ENCODE measurements at places on chromosomes 4 and X.

DNA sequence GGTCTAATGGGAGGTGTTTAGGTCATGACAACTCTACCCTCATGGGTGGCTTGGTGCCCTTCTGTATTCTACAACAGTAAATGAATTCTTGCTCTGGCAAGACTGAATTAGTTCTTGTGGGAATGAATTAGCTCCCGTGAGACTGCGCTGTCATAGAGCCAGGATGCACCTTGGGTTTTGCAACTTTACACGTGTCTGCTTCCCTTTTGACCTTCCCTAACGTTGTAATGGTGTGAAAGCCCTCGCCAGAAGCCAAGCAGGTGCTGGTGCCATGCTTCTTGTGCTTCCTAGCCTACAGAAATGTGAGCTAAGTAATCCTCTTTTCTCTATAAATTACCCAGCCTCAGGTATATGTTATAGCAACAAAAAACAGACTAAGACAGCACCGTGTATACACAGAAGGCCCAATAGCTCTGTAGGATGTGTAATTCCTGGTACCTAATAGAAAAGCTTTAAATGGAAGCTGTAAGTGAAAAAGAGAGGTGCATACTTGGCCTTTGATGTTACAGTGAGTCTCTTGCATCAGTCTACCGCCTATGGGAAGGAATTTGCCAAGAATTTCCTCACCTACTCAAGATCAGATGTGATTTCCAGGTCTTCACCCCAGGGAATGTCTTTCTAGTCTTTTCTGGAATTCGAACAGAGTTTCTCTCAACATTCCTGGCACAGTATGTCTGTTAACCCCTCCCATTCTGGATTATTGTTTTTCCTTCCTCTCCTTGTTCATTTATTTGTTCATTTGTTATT is 3.2 kb upstream of the ENPEP start:
- DNase-seq, result no peak

- DNase-seq, result no peak
These were observed 103.3 kb upstream of the SLC4A4 start for GRCh38 chr4:71235311-71236201.

DNA sequence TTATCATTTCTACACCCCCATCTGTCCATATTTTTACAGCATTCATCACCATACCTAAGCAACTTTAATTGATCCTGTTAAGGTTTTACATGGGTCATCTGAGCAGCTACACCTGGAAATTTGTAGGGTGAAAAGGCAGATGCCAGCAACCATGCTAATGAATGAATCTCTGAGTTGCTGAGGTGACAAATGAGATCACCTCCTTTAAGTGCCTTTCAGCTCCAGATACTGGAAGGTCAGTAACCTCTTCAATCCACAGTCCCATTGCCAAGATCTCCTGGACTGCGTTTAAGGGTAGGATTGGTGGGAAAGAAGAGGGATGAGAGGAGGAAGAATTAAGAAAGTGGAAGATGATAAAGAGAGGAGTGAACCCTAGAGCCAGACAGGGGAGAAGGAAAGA is 8.5 kb upstream of the BMP3 start:
- no peak for DNase-seq

DNA sequence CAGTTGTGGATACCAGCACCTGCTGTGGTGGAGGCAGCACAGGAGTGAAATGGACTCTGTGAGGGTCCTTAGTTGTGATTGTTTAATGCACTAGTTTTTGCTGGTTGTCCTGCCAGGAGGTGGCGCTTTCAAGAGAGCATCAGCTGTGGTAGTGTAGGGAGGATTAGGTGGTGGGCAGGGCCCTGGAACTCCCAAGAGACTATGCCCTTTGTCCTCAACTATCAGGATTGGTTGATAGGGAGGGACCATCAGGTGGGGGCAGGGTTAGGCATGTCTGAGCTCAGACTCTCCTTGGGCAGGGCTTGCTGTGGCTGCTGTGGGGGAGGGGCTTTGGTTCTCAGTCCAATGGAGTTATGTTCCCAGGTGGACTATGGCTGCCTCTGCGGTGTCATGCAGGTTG is 121.9 kb downstream of the RRAGB start:
- no peak for DNase-seq

- no peak for DNase-seq
These were observed 100.3 kb upstream of the GUCY1A1 start for GRCh38 chr4:155566354-155566753.

DNA sequence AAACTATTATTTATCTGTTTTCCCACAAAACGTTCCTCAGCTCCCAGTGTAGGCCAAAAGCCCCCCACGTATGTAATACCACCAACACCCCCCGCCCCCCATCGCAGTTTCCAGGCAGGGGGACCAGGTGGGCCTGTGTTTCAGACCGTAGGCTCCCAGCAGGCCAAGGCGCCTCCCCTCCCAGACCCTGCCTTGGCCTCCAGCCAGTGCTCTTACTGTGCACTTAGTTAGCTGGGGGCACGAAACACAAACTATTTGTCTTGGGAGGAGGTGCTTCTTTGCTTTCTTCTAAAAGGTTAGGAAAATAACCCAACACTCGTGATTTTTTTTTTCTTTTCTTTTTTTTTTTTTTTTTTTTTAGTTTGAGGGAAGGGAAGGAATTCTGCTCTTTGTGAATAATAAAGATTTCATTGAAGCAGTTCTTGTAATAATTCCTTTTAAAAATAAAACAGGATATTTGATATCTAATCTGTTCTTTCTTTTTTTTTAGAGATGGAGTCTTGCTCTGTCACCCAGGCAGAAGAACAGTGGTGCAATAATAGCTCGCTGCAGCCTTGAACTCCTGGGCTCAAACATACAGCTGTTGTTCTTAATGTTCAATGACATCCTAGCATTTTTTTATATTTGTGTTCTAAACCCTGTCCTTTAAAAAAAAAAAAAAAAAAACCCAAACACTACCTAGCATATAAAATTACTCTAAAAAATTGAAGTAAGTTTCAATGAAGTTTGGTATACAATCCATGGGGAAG is 83.0 kb upstream of the CLDN34 start:
- DNase-seq, result no peak

GRCh38 chr4:110128472-110128919 is 69.9 kb downstream of the ELOVL6 start:
- DNase-seq, result no peak

GRCh38 chr4:56217343-56217890 is 169.9 kb downstream of the AASDH start:
- no peak for DNase-seq

GRCh38 chr4:160350944-160351343 is 1248.1 kb downstream of the RAPGEF2 start:
- no peak for DNase-seq

GRCh38 chr4:183096276-183096965 is 2.6 kb upstream of the WWC2 start:
- no peak for DNase-seq

- DNase-seq, result no peak
These were observed 587.7 kb downstream of the GLUD2 start for GRCh38 chrX:121635141-121635540.

GRCh38 chr4:24322511-24322910 is 261.8 kb downstream of the DHX15 start:
- DNase-seq, result no peak

DNA sequence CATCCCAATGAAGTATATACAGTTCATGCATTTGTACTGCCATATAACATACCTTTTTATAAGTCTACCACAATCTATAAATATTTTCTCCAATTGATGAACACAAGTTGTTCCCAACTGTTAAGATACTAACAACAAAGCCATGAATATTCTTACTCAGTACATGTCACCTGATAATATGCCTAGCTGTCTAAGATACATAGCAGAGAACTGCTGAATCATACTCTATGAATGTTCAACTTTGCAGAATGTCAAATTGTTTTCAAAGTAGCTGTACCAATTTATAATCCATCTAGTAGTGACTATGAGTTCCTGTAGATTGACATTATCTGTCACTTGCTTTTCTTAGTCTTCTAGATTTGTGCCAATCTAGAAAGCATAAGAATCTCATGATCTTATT is 84.9 kb downstream of the RAB28 start:
- DNase-seq, result no peak

- peak; percentile 62 for DNase-seq
These were observed 174.1 kb downstream of the RBMX2 start for GRCh38 chrX:130575831-130576389.

- no peak for DNase-seq
These were observed 65.0 kb upstream of the FMR1 start for GRCh38 chrX:147846676-147847075.

DNA sequence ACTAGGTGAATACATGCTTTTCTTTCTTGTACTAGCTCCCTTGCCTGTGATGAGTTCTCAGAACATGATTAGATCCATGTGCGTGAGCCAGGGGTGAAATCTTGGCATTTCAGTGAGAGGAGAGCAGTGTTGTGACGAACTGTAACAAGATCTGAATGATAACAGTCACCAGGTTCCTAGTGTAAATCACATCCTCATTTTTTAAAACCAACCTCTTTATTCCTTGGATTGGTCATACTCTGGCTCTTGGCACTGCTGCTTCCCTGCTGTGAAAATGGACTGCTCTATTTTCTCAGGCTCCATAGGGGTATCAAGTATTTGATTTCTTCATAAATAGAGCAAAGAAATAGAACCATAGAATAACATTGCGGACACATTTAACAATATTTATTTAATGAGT is 206.3 kb downstream of the SLC4A4 start:
- DNase-seq, result no peak

DNA sequence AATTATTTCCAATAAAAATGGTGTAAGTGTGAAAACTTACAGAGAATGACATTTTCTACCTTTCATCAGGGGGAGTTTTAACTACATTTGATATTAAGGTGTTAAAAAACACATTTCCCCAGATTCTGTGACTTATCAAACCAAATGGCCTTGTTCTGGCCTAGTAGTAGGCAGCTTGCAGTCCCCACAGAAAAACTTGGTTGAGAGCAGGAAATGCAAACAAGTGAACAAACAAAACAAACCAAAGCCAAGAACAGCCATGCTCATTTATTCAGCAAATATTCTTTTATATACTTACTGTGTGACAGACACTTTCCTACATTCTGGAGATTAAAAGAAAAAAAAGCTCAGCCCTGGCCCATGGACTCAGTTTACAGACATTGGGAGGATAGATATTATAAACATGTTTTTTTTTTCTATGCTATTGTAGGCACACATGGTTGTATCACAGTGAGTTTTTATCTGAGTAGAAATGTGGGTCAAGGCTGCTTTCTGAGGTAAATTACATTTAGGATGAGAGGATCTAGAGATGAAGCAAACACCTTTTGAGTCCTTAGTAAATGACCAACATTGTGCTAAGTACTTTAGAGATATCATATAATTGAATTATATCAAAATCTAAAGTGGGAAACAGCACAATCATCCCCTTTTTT is 449.2 kb upstream of the AADAT start:
- DNase-seq, result no peak

GRCh38 chr4:147846318-147847155 is 114.6 kb downstream of the ARHGAP10 start:
- DNase-seq, result no peak

GRCh38 chr4:64399313-64400109 is 9.7 kb downstream of the TECRL start:
- DNase-seq, result no peak

GRCh38 chr4:84971319-84971932 is 4.9 kb upstream of the WDFY3 start:
- DNase-seq, result peak; percentile 64

GRCh38 chr4:32775049-32775448 is 2054.9 kb downstream of the PCDH7 start:
- no peak for DNase-seq

DNA sequence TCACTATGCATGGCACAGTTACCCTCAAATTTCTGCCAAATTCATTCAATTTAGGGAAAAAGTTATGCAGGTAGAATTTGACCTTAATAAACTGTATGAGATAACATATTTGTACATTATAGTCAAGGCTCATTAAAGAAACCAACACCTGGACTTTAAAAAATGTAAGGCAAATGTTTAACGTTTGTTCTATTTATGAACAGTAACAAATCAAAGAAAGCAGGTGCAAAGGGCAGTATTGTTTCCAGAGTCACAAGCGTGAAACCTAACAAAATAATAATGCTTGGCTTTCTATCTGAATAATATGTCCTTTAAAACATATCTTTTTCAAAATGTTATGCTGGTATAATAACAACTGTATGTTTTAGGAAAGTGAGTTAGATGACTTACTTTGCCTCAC is 41.2 kb downstream of the LIN54 start:
- no peak for DNase-seq

DNA sequence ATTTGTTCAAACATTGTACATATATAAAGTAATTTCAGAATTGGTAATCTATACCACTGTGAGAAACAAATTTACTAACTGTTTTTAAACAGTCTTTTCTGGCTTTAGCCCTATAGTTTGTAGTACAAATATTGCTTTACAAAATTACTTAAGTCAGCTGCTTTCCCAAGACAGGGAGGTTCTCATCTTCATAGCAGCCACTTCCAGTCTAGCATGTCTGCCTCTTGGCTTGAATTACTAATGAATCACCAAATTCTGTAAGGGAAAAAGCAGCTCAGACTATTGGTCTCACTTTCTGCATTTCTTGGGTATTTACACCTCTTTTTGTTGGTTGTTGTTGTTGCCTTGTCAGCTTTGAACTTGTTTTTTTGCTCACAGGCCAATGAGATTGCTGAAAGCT is 187.2 kb downstream of the NPFFR2 start:
- no peak for DNase-seq

- DNase-seq, result no peak
These were observed 17.4 kb upstream of the ODAM start for GRCh38 chr4:70178075-70178660.

DNA sequence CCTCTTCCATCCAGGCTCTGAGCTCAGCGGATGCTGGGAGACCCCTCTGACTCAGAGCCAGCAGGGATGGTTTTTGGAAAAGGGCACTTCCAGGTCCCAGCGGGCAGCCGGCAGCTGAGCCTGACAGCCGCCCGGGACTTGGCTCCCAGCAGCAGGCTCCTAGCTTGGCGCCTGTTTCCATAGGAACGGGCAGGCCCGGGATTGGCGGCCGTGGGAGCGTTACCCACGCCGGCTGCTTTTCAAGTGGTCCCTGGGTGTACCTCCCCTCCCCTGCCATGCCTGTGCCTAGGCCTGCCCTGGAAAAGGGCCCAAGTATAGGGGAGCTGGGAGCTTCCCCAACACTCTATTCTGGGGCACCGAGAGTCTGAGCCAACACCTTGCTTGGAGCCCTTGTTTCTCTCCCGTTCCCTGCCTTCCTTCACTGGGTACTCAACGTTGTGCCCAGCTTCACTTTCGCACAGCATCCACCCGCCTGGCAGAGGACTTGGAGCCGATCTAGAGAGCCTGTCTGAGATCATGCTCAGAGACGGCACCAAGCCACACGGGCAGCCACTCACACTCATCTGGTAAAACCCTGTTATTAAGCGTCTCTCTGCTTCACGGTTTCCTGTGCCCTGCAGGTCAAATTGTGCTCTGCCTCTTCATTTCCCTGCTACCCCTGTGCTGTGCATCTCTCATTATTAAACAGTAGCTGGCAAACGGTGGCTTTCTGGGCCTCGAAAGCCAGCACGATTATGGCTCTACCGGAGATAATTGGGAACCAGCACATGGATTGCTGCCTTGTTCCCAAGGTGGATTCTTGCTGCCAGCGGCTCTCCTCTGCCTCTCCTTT is 521.5 kb downstream of the BCOR start:
- DNase-seq, result no peak

- no peak for DNase-seq
These were observed 279.0 kb downstream of the ARAP2 start for GRCh38 chr4:35965300-35965699.

- DNase-seq, result no peak
These were observed 126.2 kb downstream of the MAPK10 start for GRCh38 chr4:86233681-86234080.
